NCI-H1694 (cell line): ENCODE measurements at places on chromosomes 7 and 10.
A peak's percentile ranks its signal among the peaks of the same experiment; 100 is the strongest.

DNA sequence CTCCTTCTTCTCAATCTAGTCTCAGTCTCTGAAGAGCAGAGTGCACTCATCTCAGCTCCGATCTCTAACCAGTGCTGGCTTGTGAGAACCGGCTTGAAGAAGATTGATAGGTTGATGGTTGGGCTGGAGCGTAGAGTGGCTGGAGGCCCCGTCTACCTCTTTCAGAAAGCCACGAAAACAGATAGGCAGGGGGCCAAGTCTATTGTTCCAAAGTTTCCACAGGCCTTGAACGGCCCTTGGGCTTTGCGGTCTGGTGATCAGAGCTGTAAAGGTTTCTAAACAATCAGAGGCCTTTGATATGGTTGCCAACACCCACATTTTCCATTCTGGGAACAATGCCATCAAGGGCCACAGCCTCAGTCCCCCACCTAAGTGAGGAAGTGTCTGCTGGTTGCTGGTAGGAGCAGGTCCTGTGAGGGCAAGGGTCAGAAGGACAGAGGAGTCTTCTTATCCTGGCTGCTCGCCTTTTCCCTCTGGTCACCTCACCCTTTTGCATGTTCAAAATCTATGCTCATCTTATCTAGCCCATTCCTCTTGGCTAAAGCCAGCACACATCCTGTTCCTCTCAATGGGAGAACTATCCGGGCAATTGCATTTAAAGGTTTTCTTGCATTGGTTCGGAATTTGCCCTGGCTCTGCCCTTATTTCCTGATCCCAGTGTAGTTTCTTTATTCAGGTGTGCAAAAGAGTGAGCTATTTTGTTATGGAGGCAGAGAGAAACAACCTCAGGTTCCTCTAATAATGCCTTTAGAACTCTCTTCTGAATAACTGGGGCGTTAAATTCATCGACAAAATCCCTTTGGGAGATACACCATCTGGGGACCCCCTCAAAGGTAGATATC, 70.3 kb upstream of the KMT2E start:
- no peak for DNase-seq

- no peak for DNase-seq
These were observed 11.9 kb upstream of the XPNPEP1 start for GRCh38 chr10:109934958-109935793.

DNA sequence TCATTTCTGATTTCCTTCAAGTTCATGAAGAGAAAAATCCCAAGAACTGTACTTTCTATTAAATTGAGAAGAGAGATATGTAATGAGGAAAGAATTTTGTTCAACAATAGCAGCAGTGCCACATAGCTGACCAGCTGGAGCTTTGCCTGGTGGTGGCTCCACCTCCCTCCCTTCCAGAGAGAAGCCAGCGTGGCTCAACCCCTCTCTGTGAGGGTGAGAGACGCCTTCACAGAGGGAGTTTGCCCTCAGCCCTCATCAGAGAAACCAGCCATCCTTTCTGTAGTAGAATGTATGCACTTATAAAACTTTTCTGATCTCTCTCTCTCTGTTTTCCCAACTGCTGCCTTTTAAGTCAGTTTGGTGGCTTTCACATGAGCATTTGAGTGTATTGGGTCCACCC, 20.5 kb upstream of the COL1A2 start:
- no peak for DNase-seq

- DNase-seq = no peak
These were observed 99.9 kb upstream of the JAZF1 start for GRCh38 chr7:28280516-28280915.

- DNase-seq = no peak
These were observed 113.5 kb downstream of the ITGB8 start for GRCh38 chr7:20444030-20444800.

GRCh38 chr10:6071181-6072175, 9.3 kb upstream of the IL2RA start:
- DNase-seq = no peak

- no peak for DNase-seq
These were observed 11.8 kb downstream of the MET start for GRCh38 chr7:116683786-116684185.

GRCh38 chr7:102823390-102824119, 74.8 kb downstream of the FAM185A start:
- no peak for DNase-seq

GRCh38 chr10:1410032-1410431, 327.3 kb downstream of the ADARB2 start:
- no peak for DNase-seq

DNA sequence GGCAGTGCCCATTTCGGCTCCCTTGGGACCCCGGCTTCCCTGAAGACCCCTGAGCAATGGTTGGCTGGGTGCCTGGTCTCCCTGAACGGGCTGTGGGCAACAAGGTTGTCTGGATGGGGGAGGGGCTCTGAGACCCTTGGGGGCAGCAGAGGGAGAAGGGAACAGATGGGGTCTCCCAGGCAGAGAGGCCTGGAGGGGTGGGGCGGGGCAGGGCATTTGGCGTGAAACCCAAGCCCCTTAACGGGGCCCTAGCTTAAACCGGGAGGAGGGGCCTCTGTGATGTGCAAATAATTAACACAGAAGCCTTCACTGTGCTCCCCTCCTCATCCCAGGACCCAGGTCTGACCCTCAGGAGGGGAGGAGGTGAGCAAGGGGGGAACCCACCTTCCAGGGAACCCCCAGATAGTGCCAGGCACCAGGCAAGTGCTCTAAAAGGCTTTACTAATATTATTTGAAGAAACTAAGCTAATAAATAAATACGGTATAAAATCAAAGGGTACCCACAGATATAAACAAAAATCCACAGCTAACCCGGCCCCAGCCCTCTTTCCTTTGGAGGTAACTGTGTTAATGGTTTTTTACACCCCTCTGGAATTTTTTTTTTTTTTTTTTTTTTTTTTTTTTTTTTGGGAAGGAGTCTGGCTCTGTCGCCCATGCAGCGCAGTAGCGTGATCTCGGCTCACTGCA, 170.8 kb downstream of the RNF216 start:
- DNase-seq = no peak

- DNase-seq = no peak
These were observed 3.9 kb upstream of the SPAG6 start for GRCh38 chr10:22341190-22341925.

- peak; percentile 23 for DNase-seq
These were observed 822 bp downstream of the SHOC2 start for GRCh38 chr10:110919971-110920881.

DNA sequence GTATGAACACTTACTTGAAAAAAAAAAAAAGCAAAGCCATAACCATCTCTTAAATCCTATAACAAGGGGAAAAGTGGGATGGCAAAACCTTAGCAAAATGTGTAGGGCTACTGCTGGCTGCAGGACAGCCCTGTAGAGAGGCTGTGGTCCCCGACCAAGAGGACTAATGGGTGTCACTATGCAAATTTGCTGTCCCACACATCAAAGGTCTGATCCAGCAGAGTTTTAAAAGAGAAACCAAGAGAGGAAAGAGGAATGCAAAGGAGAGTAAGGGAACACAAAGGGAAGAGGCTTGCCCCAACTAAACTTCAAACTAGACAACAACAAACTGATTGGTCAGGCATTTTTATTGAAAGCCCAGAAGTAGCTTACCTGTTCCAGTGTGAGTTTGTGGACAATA, 3.1 kb upstream of the ZNRF2 start:
- DNase-seq = no peak

DNA sequence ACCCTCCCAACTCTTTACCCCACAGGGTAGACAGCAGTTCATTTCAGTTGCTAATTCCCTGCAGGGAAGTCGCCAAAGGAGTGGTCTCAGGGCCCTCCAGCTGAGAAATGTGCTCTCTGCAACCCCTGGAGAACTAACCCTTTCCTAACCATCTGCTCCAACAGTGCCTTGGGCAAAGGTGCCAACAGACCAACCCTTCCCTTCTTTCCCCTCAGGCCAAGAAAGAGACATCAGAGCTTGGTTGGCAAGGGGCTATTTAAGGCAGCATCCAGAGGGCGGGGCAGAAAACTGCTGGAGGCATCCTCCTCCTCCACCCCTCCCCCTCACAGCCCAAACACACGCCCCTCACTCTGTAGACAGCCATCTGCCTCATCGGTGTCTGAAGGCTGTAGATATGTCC, 1.7 kb downstream of the SORBS1 start:
- DNase-seq = no peak

- no peak for DNase-seq
These were observed 171.6 kb downstream of the GALNT17 start for GRCh38 chr7:71303566-71303965.

DNA sequence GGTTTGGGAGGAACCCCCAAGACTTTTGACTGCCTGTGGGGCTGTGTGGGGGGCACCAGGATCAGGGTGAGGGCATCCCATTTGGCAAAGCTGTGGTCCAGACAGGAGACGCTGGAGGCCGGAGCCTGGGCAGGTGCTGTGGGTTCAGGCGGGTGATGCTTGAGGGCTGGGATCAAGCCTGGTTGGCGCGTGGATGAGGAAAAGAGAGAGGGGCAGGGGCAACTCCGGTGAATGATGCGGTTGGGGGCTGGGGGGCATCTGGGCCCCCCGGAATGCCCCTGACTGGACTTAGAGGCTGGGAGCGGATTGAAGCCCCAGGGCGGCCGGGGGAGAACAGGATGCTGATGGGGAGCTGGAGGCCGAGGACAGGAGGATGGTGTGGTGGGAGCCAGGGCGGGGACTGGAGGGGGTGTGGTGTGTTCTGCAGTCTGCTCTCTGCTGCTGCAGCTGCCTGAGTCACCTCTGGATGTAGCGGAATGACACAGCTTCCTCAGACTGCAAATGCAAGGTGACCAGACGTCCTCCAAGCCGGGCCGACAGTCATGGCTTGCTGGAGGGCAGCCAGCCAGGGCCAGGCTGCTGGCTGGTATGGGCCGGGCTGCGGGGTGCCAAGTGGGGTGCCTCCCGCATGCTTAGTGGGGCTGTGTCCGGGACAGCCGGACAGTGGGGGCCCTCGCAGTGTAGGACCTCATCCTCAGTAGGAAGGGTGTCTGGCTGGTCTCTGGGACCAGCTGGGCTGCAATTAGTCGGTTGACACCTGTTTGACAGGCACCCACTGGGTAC, 3.2 kb downstream of the MAFK start:
- peak; percentile 1 for DNase-seq

- no peak for DNase-seq
These were observed 182.2 kb upstream of the AOAH start for GRCh38 chr7:36906448-36906847.

GRCh38 chr7:140674899-140675701, 2.4 kb downstream of the ADCK2 start:
- DNase-seq = no peak

- no peak for DNase-seq
These were observed 97.9 kb upstream of the IKZF1 start for GRCh38 chr7:50206453-50207250.

- no peak for DNase-seq
These were observed 52.9 kb downstream of the AP3M1 start for GRCh38 chr10:74097776-74098175.

DNA sequence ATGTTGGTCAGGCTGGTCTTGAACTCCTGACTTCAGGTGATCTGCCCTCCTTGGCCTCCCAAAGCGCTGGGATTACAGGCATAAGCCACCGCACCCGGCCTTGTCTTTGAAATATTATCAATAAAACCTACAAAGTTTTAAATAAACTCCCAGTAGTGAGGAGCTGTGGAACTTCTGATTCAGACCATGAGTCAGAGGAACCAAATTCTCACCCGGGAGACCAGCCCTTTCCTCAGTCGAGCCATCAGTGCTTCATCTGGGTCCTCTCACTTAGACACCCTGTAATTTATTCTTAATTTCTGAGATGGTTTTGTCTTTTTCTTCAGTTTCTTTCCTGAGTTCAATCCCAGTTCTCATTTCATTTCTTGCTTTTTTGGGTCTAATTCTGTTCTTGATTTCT, 68.6 kb downstream of the DYNC2I1 start:
- DNase-seq = no peak

GRCh38 chr10:115854740-115855435, 418.1 kb downstream of the GFRA1 start:
- no peak for DNase-seq

DNA sequence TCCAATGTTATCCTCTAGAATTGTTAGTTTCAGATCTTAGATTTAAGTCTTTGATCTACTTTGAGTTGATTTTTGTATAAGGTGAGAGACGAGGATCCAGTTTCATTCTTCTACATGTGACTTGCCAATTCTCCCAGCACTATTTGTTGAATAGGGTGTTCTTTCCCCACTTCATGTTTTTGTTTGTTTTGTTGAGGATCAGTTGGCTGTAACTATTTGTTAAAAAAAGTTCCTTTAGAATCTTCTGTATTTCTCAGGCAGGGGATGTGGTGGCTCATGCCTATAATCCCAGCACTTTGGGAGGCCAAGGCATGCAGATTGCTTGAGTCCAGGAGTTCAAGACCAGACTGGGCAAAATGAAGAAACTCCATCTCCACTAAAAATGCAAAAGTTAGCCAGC, 151.8 kb downstream of the JMJD1C start:
- no peak for DNase-seq

GRCh38 chr10:103855424-103855823, at the start of gene SH3PXD2A:
SH3PXD2A (minus strand) TSS chr10:103855576; CDS start chr10:103855266, 310 bp downstream.
- peak; percentile 38 for DNase-seq

DNA sequence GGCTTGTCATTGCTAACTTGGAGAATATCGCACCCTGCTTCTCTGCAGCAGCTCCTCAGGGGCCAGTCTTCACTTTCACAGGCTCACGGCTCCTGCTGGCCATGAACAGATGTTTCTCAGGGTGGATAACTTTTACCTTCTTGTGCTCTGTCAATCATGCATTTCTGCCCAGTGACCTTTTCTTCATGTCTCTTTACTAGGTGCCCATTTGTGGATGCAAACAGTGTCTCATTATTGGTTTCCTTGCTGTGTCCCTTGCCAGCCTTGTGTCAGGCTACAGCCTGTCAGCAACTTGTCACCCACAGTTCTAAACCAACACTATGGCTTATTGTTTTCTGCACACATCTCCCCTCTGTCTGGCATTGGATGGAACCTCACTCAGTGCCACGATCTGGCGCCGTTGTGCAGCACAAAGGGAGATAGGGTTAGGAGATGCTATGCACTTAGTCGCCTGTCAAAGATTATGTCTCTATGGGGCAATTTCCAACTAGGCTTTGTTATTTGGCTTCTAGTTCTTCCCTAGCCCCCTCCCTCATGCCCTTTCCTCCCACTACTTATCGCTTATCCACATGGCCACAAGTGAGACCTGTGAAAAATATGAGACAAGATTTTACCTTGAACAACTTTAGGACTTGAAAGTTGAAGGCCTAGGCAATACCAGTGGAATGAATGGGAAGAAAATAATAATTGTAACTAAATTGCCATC, 45.7 kb upstream of the NXPH1 start:
- DNase-seq = no peak

- DNase-seq = no peak
These were observed 123.0 kb downstream of the GRK5 start for GRCh38 chr10:119330342-119330741.

- no peak for DNase-seq
These were observed 13.6 kb downstream of the EIF4EBP2 start for GRCh38 chr10:70417568-70417967.

- DNase-seq = no peak
These were observed 633.9 kb upstream of the POT1 start for GRCh38 chr7:125563557-125563956.

DNA sequence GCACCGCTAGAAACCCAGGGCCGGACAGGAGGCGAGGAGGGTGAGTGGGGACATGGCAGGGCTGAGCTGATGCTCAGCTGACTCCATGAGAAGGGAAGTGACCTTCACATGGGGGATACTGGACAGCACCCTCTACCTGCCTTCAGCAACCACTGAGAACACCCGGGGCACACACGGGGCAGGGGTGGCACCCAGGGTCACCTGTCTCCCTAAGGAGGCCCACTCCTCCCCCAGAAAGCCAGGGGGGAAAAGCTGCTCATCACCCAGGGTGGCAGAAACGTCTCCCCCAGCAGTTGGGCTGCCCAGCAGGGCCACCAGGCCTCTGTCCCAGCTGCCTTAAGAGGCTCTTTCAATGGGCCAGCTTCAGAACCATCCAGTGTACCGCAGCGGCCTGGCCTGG, 159.7 kb downstream of the RNF216 start:
- no peak for DNase-seq

GRCh38 chr10:119103903-119104653, at the start of gene DENND10:
DENND10 (plus strand) TSS chr10:119104113; CDS start chr10:119104143, 30 bp downstream.
- DNase-seq = peak; percentile 1
